G401 (cell line): ENCODE measurements at places on chromosomes 1 and 21.

DNA sequence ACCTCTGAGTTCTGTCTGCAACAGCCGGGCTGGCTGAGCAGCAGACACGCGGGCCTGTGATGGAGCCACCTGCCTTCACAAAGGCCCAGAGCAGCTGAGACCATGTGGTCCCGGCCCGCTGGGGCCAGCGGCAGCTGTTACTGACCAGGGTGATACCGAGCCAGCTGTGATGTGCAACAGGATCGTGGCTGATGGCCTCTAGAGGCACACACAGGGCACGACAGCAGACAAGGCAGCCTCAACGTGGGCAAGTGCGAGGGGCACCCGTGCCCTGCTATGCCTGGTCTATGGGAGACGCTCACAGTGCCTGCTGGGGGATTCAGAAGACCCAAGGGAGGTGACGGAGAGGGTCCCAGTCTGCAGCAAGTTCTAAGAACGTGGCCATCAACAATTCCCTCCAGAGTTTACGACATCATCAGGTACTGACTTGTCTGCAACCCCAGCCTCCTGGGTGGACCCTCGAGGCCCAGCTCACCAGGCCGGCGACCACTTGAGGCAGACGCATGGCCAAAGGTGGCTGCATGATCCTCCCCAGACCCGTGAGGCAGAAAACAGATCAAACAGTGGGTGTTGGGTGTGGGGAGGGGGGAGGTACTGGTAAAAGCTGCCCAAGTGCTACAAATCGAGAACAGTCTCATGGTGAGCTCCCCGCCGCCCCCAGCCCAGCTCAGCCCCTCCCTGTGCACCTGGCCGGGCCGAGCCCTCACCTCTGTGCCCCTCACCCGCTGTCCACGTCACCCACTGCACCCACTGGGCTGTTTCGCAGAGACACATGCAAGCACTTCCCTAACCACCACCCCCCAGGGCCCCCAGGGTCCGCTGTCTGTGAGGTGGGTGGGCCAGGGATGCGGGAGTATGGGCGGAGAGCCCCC lies 6.0 kb downstream of the POFUT2 start:
- no peak for DNase-seq

DNA sequence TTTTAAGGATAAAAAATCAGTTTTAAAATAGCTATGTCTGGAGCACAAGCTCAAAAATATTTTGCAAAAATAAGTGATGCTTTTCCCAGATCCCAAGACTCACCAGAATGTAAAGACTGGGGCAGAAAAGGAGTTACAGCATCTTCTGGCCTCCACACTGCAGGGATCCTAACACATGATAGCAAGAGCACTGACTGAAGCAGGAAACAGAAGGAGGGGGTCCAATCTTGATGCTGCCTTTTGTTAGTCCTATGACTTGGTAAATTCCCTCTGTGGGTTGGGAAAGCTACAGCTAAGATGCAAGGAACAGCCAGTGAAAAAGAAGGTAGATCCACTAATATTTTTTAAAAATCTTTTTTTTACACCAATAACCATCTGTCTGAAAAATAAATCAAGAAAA lies 54.2 kb upstream of the TNR start:
- no peak for DNase-seq

- no peak for DNase-seq
Measured at GRCh38 chr1:221829327-221830015, 87.6 kb upstream of the DUSP10 start.

DNA sequence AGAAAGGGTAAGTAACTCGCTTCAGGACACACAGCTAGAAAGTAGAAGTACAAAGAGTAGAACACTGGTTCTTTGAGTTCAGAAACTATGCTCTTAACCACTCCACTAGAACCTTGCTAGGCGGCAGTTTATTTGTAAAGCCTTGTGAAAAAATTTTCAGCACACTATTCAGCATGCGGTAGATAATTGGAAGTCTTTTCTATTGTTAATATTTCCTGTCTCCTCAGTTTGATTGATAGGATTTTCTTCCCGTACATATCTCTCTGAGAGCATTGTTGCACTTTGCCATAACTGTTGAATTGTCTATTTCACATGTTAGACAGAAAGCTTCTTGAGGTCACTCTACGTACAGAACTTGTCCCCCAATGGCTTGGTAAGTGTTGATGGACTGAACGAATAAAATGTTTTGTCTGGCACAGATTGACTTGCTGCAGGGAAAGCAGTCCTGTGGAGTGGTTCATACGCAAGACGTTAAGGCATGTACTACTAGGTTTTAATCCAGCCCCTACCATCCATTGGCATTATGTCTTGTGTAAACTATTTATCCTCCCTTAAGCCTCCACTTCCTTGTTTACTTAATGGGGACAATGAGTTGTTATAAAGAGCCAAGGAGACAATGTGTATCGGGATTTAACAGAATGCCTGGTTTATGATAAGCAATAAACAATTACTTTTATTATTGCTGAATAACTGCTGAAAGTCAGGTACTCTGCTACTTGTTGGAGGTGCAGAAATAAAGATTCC lies 35.8 kb downstream of the C1orf21 start:
- DNase-seq = no peak
